ENCODE measurements at places on chromosomes 6 and 20.

- DNase-seq: no peak
Measured at GRCh38 chr6:150078788-150079187, 9.9 kb upstream of the ULBP3 start.

GRCh38 chr6:110520992-110521543, 44.7 kb upstream of the SLC22A16 start:
- DNase-seq: no peak

DNA sequence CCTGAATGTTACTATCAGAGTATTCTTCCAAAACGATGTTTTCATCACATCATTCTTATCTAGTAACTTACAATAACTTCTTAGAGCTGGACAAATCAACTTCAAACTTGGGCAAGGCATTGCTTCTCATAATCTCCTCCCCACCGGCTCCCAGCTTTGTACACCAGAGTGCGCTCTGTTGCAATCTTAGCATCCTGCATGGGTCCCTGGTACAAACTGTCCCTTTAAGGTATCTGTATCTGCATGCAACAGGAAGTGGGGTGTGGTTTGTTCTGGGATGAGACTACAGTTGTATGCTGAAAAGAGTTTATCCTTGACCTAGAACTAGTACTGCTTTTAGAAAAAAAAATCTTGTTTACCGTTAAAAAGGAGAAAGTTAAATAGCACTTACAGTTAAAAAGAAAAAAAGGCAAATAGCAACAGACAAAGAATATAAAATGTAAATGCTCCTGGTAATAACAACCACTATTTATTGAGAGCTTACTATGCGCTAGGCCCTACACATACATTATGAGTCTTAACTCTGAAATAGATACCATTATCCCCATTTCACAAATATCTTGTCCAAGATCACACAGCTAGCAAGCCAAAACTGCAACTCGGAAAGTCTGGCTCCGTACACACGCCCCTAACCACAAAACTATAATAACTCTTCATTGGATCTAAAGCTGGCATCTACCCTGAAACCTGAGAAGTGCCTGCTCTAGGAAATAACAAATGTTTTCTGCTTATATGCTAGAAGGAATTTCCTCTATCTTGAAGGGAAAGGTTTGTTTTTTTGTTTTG, 9.8 kb upstream of the HECA start:
- DNase-seq: peak; percentile 16

DNA sequence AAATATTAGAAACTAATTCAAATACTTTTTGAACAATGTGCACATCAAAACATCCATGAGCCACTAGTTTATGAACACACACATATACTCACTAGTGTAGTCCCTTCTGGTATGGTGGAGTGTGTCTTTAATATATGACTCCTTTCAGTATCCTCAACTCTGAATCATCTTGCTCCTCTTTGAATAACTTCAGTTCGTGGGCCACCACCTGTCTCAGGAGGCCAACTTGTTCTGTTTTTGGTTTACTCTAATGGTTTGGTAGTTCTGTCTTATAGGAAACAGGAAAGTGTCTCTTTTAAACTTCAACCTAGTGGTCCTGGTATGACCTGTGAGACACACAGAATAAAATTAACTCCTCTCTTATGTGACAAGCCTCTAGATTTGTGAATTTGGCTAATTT, 55.6 kb downstream of the ZNF292 start:
- no peak for DNase-seq

- DNase-seq: peak; percentile 2
Measured at GRCh38 chr20:32332614-32333013, 25.5 kb upstream of the ASXL1 start.

DNA sequence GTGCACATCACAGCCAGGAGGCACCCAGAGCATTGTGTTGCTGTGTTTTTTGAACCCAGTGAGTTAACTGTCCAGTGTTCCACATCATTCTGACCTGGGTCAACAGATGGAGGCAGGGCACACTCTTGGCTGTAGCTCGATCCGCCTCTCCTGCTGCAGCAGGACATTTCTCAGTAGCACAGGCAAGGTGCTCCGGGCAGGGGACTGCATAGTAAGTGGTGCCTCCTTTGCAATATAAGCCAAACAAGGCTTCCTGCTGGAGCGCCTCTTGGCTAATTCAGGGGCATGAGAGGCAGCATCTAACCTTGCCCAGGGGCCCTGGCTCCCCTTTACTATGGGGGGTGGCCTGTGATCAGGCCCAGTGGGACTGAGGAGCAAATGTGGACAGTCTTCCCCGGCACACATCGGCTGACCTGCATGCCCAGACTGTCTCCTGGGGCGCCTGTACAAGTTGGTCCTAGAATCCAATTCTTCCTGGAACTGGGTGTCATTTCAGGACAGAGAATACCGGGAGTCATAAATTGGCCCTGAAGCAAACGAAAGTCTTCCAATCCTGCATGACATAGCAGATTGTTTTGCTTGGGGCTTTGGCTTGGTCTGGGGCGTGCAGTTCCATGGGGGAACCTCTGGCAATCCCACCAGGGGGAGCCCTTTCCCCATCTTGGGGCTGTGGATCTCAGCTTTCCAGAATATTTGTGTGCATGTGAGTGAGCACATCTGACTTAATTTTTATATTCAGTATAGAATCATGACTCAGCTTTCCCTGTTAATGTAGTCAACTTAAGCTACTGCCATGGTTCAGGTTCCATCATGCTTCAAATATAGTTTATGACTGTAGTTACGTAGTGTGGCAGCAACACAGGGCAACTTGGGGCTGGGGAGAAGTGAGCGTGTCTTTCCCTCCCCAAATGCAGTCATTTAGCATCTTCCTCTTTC, 56.0 kb upstream of the DDR1 start:
- peak; percentile 89 for DNase-seq

DNA sequence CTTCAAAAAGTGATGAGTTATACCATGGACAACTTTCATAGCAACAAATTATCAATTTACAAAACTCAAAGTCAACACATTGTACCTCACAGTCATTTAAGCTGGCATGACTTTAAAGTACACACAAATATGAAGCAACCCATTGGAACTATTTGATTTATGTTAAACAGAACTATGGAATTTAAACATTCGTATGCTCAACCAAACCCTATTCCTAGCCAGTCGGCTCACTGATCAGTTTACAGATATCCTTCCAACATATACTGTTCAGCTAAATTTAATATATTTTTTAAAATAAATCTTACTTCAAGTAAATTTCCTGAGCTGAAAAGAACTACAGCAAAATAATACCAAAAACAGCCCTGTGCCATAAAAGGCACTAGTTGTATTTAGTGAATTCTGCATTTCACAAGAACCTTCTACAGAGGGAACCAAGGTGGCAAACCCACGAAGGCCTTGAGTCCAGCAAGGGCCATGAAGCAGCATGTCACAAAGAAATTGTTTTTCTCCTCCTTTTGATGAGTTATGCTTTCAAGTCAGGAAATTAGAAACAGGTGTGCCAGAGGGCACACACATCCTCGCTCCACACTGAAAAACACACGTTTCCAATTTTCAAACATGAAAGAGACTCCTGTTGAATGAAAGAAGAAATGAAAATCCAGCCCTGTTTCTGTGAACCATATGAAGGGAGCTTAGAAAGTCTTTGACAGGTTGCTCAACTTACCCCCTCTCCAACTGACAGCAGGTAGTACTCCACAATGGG, 122.8 kb downstream of the TASP1 start:
- no peak for DNase-seq

DNA sequence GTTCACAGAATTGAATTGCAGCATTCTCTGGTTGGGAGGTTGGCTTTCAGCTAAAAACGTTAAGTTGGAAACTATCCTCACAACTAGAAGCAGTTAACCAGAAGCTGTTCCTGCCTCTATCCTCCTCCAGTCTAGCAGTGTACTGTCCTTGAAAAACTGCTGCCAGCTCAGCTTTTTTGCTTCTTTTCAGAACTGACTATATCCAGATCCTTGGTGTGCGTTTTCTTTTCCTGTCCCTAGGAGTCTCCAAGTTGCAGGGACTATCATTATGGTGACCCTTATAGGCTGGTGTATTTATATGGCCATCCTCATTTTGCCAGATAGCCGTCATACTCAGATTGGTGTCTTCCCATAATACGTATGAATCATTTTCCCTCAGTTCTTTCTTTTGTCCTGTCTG, 5.5 kb downstream of the ITCH start:
- no peak for DNase-seq

- peak; percentile 83 for DNase-seq
Measured at GRCh38 chr6:42166444-42167141, 6.6 kb upstream of the GUCA1A start.

DNA sequence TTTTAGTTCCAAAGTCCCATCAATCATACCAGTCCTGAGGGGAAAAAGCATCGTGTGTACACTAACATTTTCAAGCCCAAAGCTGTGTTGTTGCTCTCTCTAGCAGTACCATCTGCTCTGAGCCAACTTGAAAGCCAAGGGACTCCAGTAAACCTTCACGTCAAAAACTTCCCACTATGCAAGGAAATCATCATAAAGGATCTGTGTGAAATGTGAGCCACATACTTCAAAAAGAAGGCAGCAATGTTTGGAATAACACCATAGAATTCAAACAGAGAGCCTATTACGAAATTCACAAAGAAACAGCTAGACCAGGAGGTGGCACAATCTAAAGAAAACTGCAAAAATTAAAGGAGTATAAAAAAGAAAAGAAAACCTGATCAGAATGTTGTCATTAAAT, 399.8 kb upstream of the EPHA7 start:
- DNase-seq: no peak

GRCh38 chr6:116651916-116652315, 16.6 kb downstream of the ZUP1 start:
- no peak for DNase-seq

DNA sequence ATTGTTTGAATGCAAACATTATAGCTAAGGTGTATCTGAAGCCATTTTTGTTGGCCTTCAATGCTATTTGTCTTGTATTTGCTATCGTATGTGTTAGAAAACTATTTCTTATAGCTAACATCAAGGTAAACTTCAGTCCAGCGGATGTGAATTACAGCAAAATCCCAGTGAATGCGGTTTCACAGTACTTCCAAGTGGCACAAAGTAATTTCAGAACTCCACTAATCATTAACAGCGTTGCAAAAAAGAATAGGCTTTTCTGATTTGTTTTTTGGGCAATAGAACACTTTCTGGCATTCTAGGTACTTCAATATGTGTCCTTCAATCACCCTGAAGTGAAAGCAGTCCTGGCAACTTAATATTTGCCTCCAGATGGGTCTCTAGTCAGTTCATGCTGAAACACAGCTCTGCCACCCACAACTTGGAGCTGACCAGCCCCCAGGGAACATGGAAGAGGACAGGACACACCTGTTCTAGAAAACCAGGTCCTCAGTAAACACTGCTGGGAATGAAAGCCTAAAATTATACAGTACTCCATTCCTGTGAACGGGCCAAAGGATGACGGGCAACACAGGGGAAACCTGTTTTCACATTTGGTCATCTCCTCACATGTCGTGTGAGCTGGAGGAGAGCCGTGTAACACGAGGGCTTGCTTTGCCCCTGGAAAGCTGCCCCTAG, 9.7 kb upstream of the MRPS10 start:
- no peak for DNase-seq

DNA sequence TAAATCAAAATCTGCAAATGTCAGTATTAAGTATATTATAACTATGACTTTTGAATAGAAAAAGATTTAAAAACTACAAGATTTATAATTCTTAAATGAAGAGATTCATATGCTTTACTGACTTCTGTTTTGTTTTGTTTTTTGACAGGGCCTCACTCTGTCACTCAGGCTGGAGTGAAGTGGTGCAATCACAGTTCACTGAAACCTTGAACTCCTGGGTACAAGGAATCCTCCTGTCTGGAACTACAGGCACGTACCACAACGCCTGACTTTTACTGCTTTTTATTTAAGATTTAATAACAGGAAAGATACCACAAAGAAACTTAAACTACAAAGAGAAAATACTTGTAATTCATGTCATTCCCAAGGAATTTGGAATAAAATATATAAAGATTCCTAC, 940.2 kb upstream of the CITED2 start:
- DNase-seq: no peak

DNA sequence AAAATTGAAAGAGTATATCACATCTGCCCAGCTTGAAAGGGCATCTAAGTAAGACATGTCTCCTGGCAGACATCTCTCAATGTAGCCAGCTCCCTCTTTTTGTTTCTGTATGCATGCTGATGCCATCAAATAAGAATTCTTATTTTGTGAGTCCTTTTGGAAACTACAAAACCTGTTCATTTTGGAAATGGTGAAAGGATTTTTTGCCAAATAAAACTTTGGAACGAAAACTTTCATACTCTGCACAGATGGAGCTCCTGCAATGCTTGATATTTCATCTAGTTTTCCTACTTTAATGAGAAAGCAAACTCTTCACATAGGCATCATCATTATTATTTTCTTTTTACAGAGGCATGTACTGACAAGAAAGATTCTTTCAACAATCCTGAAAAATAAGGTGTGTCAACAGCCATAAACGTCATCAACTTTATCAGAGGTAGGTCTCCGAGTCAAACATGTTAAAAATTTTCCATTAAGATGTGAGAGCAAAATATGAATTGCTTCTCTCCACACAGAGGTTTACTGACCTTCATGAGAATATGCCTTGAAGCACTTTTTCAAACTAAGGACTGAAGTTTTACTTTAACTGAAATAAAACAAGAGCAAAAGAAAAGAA, 26.2 kb upstream of the CMTR1 start:
- no peak for DNase-seq

GRCh38 chr6:104795363-104795762, 64.4 kb downstream of the HACE1 start:
- DNase-seq: no peak

DNA sequence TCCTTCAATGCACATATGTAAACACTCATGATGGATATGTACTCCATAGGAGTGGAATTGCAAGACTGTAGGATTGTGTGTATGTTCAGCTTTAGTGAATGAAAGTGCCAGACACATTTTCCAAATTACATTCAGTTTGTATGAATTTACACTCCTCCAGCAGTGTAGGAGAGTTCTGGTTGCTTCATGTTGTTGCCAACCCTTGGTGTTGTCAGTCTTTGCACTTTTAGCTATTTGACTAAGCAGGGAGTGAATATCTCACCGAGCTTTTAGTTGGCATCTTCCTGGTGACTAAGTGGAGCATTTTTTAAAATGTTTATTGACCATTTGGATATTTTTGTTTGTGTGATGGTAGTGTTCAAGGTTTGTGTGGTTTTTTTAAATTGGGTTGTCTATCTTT, 23.9 kb downstream of the NKX2-4 start:
- DNase-seq: no peak

GRCh38 chr6:4021854-4022695, 56.9 kb downstream of the FAM217A start:
- peak; percentile 19 for DNase-seq

- no peak for DNase-seq
Measured at GRCh38 chr20:56004611-56005388, 519 bp downstream of the CBLN4 start.

- DNase-seq: no peak
Measured at GRCh38 chr6:136552054-136552453, 1.8 kb upstream of the MAP7 start.

GRCh38 chr6:27891320-27891875, 20.8 kb downstream of the OR2B2 start:
- no peak for DNase-seq

GRCh38 chr6:6661684-6662083, 73.2 kb downstream of the LY86 start:
- peak; percentile 29 for DNase-seq
